ENCODE measurements at places on chromosomes 11 and 22.

DNA sequence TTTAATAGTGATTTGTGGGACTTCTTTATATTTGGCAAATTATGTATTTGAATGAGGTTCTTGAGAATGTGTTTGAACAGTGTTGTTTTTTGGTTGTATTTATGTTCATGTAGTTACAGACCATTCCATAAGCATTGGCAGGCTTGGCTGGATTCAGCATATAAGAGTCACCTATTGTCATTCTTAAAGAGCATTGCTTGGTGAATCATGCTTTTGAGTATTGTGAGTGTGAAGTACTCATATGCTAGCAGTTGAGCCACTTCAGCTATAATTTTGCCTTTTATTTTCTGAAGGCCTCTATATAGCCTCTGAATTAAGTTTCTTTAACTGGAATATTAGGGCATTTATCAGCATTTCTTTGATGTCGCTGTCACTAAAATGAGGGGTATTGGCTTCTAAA is 110.0 kb upstream of the GAL start:
- DNase-seq = no peak

DNA sequence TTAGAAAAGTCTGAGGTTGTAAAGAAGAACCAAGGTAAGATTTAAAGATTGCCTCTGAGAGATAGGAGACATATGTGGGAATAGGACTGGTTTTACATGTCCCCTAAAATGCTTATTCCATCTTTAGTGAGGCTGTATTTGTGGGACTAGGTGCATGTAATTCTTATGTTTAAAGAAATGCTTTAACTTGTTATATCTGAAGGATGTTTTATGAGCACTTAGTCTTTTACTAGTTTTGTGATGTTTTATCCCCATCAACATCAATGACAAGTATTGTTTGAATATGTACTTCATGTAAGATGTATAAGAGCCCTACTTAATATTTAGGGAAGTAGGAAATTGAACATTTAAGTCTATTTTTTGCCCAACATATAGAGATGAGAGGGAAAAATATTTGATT is 24.7 kb downstream of the GRAMD1B start:
- DNase-seq = no peak

- DNase-seq = no peak
These were observed 88.7 kb upstream of the CHRM4 start for GRCh38 chr11:46480166-46480726.

GRCh38 chr11:128784059-128784804 is 82.9 kb downstream of the KCNJ1 start:
- no peak for DNase-seq

GRCh38 chr11:64619196-64619595 is 28.2 kb downstream of the SLC22A12 start:
- DNase-seq = no peak

GRCh38 chr11:66509131-66509561 is 1.3 kb upstream of the BBS1 start:
- DNase-seq = no peak

All from pulmonary artery endothelial cell (primary cell).